Adipocyte (in vitro differentiated cells): ENCODE measurements at places on chromosomes 7 and 10.
A peak's percentile ranks its signal among the peaks of the same experiment; 100 is the strongest.

DNA sequence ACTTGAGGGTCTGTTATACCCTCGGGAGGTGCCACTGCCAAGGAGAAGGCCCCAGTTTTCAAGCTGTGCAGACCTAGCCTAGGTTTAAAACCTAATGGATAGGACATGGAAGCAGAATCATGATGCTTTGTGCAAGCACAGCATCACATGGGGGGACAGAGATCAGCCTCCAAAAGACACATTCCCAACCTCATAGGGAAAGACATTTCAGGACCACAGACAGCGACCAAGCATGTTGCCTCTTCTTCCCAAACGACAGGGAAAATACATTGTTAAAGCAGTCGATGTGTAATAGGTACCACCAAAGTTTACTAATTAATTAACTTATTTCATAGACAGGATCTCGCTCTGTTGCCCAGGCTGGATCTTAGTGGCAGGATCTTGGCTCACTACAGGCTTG lies 573.9 kb downstream of the TCERG1L start:
- peak; percentile 9 for DNase-seq

GRCh38 chr10:71633920-71634319 lies 85.7 kb downstream of the C10orf105 start:
- DNase-seq, result no peak

DNA sequence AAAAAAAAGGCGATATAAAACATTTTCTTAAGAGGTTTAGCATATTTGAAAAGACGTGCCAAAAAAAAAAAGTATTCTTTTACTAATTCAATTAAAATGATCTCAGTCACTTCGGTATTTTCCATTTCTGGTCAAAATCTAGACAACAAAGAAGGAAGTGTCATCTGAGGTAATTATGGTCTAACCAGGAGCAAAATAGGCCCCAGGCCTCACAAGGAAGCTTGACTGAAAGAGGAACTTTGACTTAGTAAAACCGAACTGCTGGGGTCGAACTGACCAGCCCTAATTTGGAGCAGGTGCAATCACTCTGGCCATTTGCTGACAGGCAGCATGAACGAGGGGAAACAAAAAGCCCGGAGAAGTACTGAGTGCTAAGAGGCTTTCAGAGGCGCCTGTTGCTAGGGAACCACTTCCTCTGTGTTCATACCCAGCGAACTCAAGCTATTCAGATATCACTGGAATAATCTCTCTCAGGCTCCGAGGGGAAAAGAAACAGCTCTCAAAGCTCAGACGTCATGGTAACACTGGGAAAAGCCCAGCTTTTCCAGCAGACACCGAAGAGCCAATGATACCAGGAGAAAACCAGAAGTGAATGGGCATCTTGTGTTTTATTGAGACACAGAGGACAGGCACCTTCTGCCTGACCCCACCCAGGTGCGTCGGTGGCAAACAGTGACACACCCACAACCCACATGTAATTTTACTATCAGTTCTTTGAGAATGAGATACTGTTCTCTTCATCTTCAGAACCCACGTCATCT lies 126.5 kb downstream of the FAM107B start:
- peak; percentile 77 for DNase-seq

DNA sequence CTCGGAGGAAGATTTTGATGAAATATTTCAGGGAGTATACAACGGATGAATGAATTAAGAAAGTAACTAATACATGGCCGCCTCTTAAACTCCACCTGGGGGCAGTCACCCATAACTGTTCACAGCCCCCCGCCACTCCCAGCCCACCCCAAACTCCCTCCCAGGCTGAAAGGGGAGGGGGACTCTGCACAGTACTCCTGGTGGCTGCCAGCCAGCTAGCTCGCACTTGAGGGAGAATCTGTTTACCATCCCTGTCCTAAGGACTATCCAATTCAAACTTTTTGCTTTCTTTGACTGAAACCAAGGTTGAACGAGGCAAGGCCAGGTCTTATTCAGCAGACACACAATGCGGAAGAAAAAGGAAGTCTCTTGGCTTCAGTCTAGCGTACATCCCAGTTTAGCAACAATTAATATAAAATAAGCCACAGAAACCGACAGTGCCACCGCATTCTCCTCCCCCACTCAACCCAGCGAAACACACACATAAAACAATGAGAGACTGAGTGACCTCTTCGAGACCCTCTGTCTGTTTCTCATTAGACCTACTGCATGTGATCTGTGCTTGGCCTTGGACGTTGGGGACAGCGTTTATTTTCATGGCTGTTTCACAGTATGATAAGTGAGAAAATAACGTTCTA lies 219.5 kb downstream of the GLI3 start:
- no peak for DNase-seq

GRCh38 chr7:84614821-84615501 lies 420.4 kb upstream of the SEMA3A start:
- DNase-seq, result no peak

DNA sequence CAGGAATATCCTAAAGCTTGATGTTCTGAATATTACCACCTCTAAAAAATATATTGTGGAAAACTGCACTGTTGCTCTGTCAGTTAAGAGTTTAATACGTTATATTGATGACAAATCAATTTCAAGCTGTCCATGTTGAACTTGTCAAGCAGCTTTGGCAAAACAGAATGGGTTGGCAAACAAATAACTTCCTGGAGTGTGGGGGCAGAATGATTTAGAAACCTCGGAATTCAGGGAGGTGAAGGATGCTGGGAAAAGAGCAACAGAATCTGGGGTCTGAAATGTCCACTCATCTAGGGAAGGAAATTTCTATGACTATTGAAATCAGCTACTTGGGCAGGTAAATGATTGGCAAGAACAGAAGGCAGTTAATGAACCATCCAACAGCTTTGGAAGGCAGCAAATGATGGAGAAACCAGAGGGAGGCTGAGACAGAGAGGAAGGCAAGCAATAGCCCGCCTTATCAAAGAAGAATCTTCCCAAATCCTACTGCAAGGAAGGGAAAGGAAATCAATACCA lies 95.1 kb upstream of the PALS2 start:
- DNase-seq, result no peak

DNA sequence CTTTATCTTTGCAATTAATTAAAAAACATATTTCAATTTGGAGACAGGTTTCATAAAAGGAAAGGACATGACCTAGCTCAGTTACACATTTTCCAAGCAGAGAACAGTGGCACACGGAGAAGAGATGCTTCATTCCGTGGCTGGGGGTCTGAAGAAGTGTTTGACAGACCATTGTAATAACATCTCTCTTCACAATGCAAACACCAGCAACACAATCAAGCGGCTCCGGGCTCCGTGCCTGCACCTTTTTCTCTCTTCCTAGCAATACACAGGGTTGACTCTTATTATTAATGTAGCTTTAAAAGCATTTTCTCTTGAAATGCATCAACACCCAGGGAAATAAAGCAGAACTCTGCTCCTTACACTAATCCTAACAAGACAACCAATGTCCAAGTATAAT lies 261.0 kb upstream of the AOAH start:
- DNase-seq, result no peak

GRCh38 chr10:10869592-10869991 lies 148.1 kb upstream of the CELF2 start:
- DNase-seq, result no peak

- DNase-seq, result no peak
Measured at GRCh38 chr10:49111320-49111698, 4.0 kb downstream of the VSTM4 start.

DNA sequence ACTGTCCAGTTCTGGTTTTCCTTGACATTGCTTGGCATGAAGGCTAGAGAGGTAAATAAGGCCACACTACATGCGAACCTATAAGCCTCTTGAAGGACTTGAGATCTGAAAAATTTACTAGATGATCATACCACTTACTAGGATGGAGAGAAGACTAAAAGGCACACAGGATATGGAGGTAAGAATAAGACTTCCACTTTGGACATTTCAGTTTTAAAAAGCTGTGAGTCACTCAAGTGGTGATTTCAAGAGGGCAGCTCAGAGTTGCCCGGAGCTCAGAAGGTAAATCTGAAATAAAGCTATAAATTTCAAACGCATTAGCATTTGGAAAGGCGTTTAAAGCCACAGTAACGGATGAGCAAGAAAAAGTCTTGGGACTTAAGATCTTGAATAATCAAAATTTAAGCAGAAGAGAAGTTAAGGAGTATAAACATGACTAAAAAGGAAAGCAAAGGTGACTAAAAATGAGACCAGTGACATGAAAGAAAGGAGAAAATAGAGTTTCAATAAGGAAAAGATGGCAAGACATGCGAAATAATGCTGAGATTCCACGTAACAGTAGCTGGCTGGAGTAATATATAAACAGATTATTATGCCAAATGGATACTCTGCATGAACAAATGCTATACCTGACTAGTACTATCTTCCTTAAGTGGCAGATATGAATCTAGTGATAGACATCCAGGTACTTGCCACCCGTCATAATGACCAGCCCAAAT lies 68.3 kb downstream of the SNX13 start:
- DNase-seq, result no peak

- no peak for DNase-seq
Measured at GRCh38 chr7:8391353-8392062, 41.9 kb upstream of the NXPH1 start.

DNA sequence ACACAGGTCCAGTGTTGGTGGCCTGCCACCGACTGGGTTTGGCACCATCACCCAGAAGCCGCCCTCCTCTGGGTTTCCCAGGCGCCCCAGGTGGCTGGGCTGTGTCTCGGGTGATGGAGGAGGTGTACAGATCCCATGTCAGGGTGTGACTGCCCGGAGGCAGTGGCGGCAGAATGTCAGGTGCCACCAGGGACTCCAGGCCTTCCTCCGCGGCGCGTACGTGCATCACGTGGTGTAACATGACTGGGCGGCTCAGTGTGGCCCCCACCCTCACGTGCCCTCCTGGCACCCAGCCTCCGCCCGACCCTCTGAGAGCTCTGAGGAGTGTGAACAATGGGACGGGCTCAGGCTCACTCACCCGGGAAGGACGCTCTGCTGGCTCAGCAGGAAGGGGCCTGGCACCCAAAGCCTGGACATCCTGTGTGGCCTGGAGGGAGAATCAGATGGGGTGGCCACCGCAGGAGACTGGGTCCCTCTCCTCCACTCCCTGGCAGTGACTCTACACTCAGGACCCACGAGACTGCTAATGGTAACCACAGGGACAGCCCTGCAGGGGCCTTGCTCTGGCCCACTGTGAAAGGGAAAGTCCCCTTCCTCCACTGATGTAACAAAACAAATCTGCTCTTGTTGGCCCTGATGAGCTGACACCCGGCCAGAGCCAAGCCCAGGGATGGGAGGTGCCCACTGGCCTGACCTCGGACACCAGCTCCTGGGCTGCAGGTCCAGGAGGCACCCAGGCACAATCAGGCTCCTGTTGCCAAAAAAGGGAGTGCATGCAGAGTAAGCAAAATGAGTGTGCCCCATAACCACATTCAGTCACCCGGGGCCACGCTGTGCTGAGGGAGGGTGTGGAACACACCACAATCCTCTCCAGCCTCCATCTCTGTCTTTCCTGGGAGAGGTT lies 164.8 kb downstream of the PRKAG2 start:
- DNase-seq, result no peak

DNA sequence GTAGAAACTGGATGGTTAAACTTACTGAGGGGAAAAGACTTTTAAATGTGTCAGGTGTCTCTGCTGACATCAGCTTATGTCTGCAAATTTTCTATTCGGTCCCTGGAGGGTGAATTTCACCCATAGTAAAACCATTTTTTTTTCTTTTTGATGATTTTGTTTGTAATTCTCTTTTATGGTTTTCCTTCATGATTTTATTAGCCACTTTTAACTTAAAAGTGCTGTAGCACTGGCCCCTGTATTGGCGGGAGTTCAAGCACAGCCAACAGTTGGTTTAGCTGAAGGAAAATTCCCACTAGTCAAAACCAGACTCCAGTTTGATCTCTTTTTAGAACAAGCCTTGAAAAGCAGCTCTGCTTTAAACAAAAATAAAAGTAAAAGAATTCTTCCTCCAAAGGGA lies 5.0 kb upstream of the ITGA8 start:
- DNase-seq, result no peak

- no peak for DNase-seq
Measured at GRCh38 chr10:68364101-68364886, 31.6 kb upstream of the PBLD start.

DNA sequence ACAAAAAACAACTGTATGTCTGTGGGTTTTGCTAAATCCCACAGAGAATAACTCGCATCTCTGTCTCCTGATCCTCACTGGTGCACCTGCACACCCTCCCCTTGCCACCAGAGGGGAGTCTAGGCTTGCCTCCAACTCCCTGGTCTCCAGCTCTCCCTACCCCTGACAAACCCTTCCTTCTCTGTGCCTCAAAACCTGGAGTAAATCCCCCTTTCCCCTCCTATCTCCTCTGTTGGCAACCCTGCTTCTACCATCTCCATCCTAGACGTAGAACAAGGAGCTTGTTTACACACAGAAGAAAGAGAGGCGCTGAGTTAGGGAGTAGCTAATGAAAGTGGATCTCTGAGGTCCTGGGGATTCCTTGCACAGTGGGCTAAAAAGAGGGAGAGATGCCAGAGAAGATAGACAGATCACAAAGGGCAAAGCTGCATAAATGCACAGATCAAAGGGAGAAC lies 6.0 kb downstream of the MBLAC1 start:
- DNase-seq, result peak; percentile 78

DNA sequence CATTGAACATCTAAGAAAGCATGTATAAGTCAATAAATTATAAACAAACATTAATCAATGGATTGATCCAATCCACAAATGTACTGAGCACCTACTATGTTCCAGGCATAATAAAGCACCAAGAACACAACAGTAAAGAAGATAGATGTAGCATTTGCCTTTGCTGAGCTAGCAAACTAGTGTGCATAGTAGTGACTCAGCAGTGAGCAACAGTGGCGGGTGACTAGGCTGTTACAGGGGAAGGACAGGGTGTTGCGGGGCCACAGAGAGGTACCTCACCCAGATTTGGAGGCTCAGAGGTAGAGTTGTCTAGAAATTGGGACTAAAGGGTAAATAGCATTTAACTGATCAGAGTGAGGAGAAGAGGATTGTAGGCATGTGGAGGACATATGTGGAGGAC lies 83.6 kb downstream of the NXPH1 start:
- no peak for DNase-seq

DNA sequence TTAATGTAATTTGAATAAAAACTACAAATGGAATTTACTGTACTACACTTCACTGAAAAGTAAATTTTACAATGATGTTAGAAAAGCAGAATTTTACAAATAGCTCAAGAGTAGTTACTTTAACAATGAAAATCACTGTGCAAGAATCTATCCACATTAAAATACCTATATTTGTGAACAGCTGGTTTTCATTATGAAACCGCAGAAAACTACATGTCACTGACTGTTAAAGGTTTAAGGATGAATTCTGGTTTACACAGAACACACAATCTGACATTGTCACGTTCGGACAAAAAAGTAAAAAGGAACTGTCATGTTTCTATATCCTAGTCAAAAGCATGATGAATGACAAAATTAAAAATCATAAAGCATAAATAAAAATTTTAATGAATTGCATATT lies 415.3 kb upstream of the PRKCQ start:
- peak; percentile 53 for DNase-seq

DNA sequence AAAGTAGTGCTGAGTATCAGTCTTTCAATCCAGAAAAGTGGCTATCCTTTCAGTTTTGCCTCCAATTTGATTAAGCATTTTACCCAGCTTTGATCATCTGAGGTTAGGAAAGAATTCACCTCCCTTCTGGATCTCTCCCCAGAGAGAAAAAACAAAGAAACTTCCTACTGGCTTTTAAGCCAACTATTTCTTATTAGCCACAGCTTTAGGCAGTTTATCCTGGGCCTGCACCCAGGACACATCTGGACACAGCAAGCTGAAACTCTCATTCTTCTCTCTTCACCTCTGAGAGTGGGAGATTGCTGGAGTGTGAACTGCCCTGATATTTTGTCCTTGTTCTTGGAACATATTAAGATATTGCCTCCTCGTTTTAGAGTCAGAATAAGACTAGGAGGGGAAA lies 43.5 kb upstream of the LSM8 start:
- DNase-seq, result no peak
